Right ventricle myocardium superior (tissue), 1 donor: ENCODE measurements at places on chromosomes 1 and 21.

GRCh38 chr1:201570886-201571624 lies 32.1 kb downstream of the NAV1 start:
- no peak for DNase-seq

- no peak for DNase-seq
These were observed 9.6 kb downstream of the CLEC20A start for GRCh38 chr1:178487070-178487615.

DNA sequence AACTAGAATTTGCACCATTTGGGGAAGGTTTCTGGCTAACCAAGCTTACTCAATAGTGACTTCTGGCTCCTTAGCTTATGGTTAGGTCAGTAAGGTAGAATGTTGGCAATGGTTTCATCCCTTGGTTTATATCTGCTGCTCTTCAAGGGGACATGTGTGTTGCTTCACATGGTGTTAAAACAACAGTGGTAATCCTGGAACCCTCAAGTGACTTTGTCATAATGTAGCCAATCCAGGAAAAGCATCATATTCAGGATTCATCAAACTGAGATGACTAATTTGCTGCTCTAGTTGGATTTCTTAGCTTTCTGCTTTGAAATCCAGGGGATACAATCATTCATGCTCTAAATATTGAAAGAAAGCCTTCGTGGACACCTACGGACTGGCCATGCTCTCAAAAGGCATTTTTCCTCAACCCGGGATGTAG lies 108.7 kb downstream of the RGL1 start:
- no peak for DNase-seq

GRCh38 chr1:94514095-94514727 lies 27.3 kb downstream of the F3 start:
- DNase-seq, result no peak
